ENCODE measurements at places on chromosomes 4 and X.

GRCh38 chr4:73620115-73620792, at the start of gene RASSF6:
TSS of gene RASSF6 (minus strand) at chr4:73620436. CDS start at chr4:73611795, 8,641 bp downstream.
- DNase-seq = peak; percentile 50

- no peak for DNase-seq
Measured at GRCh38 chr4:98802770-98803198, 126.1 kb downstream of the EIF4E start.

- no peak for DNase-seq
Measured at GRCh38 chr4:78320349-78320935, 231.1 kb upstream of the ANXA3 start.

- no peak for DNase-seq
Measured at GRCh38 chr4:2296631-2297601, 35.0 kb upstream of the MXD4 start.

GRCh38 chrX:111098874-111099273, 2.9 kb downstream of the PAK3 start:
- DNase-seq = peak; percentile 36

DNA sequence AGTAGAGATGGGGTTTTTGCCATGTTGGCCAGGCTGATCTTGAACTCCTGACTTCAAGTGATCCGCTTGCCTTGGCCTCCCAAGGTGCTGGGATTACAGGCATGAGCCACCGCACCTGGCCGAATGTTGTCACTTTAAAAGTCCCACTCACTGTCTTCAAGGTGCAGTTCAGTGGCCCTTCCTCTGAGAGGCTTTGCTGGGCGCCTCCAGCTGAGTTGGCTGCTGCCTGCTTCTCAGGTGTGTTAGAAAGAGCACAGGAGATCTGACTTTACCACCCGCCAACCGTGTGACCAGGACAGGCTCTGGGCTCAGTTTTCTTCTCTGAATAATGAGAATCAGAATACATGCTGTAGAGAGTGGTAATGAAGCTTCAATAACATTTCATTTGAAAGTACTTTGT, 207.4 kb downstream of the CEP135 start:
- DNase-seq = no peak

Measured in urothelium cell line (cell line).